ENCODE measurements at places on chromosomes 16 and 17.
A peak's percentile ranks its signal among the peaks of the same experiment; 100 is the strongest.

- DNase-seq, result no peak
These were observed 3.8 kb downstream of the ADAMTS18 start for GRCh38 chr16:77430787-77431585.

DNA sequence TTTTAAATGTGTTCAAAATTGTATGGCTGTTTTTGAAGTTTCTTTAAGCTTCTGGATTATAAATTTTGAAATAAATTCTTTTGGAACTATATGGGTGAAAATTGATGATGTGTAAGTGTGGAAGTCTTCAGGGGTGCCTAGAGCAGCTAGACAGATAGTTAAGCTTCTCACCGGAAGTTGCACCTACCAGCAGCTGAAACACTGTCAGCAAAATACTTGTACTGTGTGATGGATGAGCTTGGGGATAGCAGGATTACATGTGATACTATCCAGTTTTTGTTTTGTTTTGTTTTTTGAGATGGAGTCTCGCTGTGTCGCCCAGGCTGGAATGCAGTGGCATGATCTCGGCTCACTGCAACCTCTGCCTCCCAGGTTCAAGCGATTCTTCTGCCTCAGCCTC, 19.7 kb downstream of the RBL2 start:
- DNase-seq, result no peak

DNA sequence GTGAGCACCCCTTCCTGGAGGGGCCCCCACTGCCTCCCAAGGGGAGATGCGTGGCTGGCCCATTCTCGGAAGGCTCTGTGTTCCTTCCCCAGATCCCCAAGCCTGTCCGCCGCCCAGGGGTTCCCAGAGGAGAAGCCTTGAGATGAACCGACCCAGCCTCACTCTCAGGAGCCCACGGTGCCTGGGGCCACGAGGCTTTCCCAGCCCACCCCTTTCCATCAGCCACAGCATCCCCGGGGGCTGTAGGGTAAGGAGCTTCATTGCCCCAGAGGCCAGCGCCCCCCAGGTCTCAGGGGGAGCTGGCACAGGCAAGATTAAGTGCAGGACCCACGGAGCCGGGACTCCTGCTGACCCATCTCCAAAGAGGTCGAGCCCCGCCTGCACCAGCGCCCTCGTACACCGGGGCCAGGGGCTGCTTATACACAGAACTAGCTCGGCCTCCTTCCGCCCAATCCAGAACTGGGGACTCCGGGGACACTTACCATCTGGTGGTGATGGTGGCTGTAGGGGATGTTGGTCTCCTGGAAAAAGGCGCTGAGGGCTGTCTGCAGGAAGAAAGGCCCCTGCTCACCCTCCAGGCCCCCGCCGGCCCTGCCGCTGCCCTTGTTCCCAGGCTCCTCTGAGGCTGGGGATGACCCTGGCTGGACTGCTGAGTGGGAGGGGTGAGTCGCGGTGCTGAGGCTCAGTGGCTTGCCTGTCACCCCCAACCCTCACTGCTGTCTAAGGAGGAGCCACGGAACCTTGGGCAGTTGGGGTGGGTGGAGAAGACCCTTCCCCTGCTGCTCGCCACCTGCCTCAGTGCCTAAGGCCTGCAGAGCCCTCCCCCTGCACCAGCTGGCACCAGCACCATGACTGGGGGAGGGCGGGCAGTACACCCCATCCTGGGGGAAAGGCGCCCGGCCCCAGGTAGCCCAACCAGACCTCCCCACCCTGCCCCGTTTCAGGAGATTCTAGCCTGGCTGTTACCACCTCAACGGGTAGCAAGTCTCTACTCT, 4.4 kb downstream of the UBALD1 start:
- DNase-seq, result no peak

DNA sequence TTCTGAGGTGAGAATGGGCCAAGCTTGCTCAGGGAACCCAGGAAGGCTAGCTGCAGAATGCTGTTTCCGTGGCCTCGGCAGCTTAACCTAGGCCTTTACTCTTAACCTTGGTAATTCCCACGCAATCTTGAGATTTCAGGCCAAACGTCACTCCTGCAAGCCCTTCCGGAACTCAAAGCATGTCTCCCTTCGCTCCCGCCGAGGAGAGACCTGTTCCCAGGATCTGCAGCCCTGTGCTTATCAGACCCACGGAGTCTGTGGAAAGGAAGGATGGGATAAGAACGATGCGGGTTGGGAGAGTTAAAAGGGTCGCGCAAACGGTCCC, 524 bp upstream of the ZFP3 start:
- DNase-seq, result no peak

GRCh38 chr16:57098188-57098841, 5.9 kb downstream of the CPNE2 start:
- no peak for DNase-seq

GRCh38 chr17:57352665-57353175, 96.4 kb downstream of the MSI2 start:
- DNase-seq, result no peak

- DNase-seq, result peak; percentile 86
These were observed 11.5 kb upstream of the ZC3H18 start for GRCh38 chr16:88558457-88559442.

- no peak for DNase-seq
These were observed 31.4 kb downstream of the ANKRD11 start for GRCh38 chr16:89458967-89459366.

DNA sequence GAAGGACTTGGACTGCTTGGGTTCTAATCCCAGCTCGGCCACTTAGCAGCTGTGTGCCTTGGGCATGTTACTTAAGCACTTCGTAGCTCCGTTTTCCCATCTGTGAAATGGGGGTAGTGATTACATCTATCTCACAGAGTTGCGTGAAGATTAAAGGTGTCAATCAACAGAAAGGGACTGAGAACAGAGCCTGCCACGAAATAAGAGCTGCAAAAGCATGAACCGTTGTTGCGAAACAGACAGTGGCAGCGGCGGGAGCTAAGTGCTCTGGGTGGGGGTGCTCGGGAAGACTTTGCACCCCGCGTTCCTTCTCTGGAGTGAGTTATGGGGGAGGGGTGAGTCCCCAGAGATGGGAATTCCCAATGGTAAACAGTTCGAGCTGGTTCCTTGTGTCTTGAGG, 79.6 kb upstream of the LHX1 start:
- no peak for DNase-seq

GRCh38 chr17:12998874-12999273, 19.0 kb downstream of the ELAC2 start:
- no peak for DNase-seq

DNA sequence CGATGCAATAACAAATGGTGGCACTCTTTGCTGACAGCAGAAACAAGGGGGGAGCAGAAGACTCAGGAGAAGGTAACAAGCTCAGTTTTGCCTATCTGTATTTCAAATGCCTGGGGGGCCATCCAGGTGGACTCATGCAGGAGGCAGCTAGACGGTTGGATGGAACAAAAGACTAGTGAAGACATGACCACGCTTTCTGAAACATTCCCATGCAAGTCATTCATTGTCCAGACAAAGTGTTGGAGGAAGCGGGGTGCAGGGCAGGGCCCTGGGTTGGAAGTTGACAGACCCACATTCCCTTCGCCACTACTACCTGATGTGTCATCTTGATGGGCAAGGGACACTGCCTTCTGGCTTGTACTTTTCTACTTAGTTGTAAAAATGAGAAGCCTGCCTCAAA, 29.8 kb upstream of the CRYBA1 start:
- no peak for DNase-seq

GRCh38 chr17:62675701-62676100, 48.2 kb downstream of the MRC2 start:
- no peak for DNase-seq

- DNase-seq, result no peak
These were observed 10.8 kb downstream of the SLC22A31 start for GRCh38 chr16:89189358-89190025.

- peak; percentile 88 for DNase-seq
These were observed 23.3 kb downstream of the SLC38A7 start for GRCh38 chr16:58661199-58661830.
